Thoracic aorta (tissue), 2 donors: ENCODE measurements at places on chromosomes 7 and 10.

DNA sequence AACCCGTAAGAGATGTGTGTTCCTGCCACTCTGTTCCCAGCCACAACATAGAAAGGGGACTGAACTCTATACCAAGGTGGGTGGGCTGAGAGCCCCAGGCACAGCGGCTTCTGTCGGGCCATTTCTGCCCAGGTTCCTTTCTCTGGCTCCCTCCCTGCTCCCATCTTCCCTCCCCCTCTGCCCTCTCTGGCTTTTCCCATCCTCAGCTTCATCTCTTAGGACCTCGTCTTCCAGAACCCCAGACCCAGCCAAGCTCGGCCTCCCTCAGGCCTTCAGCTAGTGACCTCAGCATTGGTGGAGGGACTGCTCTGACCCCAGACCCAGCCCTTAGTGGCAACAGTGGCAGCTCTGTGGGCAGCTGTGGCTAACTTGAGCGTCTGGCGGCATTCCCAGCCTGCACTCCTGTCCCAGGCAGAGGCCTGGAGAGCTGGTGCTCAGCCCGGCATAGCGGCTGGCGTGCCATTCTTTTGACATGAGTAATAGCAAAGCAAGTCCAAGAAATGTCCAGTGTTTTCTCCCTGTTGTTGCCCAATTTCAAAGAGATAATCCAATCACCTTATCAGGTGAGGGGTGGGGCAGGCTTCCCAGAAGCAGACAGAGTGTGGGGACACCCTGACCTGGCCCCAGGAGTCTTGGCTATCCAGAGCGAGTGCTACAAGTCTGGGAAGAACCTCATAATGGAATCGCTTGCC lies 15.9 kb downstream of the PTPRE start:
- DNase-seq, result peak; percentile 66

GRCh38 chr10:7449063-7449695 lies 38.3 kb upstream of the SFMBT2 start:
- DNase-seq, result no peak

GRCh38 chr7:30436518-30436917 lies 42.1 kb downstream of the NOD1 start:
- no peak for DNase-seq

DNA sequence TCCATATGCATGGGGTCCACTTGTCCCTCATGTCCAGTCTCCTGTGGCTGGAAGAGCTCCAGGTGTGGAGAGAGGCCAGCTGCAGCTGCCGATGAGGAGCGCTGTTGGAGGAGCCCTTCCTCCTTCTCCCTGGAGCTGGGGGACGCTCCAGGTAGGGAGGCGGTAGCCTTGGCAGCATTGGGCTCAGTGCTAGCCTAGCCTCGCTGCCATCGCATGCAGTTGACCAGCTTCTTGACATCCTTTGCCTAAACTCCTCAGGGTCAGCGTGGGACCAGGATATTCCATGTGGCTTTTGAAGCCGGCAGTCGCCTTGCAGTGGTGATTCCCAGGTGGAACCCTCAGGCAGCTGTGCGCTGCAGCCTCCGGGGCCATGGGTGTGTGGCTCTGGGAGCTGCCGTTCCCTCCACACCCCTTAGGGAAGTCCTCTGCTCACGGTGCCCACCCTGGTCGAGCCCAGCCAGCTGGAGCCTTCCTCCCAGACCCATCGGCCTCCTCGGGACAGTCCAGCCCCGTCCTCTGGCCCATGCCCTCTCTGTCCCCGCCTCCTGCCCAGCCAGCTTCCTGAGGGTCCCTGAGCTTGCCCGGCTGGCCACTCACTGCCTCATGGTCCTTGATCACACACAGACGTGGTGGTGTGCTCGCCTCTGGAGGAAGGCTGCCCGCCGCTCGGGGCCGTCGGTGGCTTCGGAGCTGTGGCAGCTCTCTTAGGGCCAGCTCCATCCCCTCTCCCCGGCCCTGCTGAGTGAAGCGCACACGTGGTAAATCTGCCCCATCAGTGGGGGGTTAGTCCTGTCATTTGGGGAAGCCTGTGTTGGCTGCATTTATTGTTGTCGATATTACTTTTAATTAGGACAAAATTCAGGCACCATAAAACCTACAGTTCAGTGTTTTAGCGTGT lies 21.2 kb downstream of the INPP5A start:
- no peak for DNase-seq

GRCh38 chr7:22269963-22270362 lies 87.0 kb downstream of the RAPGEF5 start:
- DNase-seq, result no peak

DNA sequence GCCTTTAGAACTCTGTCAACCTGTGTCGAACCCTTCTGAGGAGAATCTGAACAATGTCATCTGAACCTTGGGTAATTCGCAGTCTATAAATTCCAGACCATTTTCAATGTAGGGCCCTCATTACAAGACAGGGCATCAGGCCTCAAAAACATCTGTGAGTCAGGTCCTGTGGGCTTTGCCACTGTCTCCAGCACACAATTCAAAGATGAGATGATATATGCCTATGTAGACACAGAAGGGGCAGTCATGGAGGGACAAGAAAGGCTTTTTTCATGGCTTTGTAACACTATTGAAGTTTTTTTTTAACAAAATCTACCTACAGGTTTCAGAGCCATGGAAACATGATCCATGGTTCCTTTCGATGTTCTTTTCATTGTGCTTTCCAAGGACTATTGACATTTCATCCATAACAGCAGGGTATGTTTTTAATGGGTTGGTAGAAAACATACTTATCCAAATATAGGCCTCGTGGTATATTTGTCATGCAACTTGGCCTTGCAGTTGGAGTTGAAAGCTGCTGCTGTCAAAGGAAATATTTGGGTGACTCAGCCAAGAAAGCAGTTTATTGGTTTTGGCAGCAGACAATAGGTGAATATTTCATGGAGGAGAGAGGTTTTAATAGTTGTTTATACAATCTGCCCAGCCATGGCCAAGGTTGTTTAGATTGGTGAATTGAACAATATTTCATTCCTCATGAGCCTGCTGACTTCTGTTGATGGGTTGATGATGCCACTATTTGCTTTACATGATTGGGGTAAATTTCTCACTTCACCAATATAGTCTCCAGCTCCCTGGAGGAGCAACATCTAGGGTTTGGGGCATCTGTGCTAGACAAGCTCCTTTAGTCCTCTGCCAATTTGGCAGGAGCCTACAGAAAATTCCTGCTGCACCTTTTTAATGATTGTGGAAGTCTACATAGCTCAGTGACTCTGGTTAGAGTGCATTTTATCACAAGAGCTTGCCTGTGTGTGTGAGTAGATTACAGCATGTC lies 158.4 kb upstream of the TMEM72 start:
- no peak for DNase-seq

GRCh38 chr10:58384095-58384494 lies 1.1 kb upstream of the TFAM start:
- DNase-seq, result no peak

- no peak for DNase-seq
Observed at GRCh38 chr10:48279081-48279751, 4.7 kb upstream of the FRMPD2 start.

GRCh38 chr7:85600395-85600794 lies 413.5 kb upstream of the SEMA3D start:
- no peak for DNase-seq

GRCh38 chr10:123704076-123704475 lies 37.9 kb downstream of the GPR26 start:
- no peak for DNase-seq

DNA sequence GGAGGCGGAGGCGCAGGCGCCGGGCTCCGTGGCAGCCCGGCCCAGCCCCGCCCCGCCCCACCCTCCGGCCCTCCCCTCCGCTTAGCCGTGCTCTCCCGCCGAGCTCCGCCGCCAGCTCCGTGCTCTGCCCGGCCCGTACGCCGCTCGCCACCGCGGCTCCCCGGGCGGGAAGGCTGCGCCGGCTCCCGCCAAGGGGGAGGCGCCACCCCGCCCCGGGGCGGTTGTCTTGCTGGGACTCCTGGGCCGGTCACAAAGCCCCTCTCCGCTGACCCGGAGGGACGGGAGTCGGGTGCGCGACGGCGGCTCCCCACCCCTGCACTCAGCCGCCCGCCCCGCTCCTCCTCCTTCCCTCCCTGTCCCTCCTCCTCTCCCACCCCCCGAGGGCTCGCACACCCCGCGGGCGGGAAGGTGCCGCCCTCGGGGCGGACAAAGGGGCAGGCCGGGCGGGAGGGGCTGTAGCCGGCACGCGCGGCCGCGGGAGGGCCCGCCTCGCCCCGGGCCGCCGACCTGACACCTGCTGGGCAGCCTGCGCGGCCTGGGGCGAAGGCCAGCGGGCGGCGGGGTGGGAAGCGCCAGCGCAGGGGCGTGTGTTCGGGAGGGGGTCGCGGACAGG lies 11.5 kb upstream of the SP8 start:
- DNase-seq, result no peak

DNA sequence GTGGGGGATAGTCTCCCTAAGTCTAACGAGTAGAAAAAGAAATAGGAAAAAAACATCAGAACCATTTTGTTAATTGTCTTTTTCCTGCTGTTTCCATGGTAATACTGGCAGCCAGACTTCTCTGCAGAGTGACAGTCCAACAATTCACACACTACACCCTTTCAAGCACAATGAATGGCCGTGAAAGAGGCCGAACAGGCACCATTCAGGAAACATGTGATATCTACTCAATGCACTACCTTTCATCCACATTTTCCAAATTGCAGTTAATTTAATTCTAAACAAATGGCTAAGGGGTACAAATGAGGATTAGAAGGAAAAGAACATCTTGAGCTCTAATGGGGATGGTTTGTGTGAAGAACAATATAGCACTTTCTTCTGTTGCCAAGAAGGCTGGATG lies 358.5 kb upstream of the ANKRD30A start:
- DNase-seq, result no peak
